ENCODE measurements at places on chromosomes 12 and 14.

GRCh38 chr12:12613344-12613743, 1.7 kb downstream of the CREBL2 start:
- no peak for DNase-seq

DNA sequence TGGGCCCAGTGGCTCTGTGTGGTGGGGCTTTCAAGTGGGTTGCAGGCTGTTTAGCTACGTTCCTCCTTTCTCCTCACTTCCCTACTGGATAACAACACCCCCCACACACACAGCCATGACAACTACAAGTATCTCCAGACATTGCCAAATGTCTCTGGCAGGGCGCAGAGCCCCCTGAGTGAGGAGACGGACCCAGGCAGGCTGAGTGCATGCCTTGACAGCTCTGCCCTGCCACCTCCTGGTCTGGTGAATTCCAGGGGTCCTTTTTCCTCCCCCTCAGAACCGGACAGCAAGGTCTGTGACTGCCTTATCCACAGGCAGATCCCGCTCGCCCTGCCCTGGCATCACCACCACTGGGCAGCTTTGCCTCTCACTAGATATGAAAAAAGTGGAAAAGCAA, 276.5 kb downstream of the TMEM132C start:
- DNase-seq, result no peak

- DNase-seq, result no peak
Observed at GRCh38 chr12:92437452-92437851, 265.3 kb upstream of the PLEKHG7 start.

GRCh38 chr14:97267509-97267908, 470.3 kb downstream of the VRK1 start:
- DNase-seq, result no peak

- DNase-seq, result no peak
Observed at GRCh38 chr14:100341301-100342031, 18.3 kb downstream of the SLC25A47 start.

GRCh38 chr14:58746261-58746660, 108.5 kb downstream of the DACT1 start:
- no peak for DNase-seq

DNA sequence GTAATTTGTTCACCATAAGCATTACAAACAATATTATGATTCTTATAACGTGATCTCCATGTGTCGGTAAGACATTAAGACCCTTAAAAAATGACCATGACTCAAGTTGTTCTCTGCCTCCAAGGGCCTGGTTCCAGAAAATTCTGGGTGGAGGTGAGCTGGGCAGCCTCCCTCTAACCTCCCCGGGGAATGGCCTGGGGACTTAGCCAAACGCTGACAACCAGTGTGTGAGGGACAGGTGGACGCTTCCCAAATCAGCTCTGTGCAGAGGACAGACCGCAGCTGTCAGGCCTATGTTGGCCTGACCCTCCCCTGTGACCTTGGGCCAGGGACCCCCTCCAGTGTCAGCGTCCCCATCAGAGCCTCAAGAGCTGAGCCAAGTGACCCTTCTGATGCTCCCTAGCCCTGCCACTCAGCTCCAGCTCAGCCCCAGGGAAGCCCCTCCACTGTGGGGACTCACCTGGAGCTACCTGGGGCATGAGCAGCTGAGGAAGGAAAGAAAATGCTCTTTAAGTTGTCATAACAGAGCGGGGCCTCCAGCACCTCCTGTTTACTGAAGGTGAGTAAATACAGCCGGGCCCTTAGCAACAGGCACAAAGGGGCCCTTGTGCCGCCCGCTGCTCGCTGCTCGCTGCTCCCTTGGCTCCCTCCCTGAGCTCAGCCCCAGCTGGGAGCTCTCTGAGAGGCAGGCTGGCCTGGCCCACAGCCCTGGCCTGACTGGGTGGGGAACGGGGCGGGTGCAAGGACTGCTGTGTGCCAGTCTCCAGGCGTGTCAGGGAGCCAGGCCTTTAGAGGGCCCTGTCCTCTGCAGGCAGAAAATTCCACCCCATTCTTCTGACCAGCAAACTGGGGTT, 116.6 kb downstream of the CALM1 start:
- peak; percentile 35 for DNase-seq

DNA sequence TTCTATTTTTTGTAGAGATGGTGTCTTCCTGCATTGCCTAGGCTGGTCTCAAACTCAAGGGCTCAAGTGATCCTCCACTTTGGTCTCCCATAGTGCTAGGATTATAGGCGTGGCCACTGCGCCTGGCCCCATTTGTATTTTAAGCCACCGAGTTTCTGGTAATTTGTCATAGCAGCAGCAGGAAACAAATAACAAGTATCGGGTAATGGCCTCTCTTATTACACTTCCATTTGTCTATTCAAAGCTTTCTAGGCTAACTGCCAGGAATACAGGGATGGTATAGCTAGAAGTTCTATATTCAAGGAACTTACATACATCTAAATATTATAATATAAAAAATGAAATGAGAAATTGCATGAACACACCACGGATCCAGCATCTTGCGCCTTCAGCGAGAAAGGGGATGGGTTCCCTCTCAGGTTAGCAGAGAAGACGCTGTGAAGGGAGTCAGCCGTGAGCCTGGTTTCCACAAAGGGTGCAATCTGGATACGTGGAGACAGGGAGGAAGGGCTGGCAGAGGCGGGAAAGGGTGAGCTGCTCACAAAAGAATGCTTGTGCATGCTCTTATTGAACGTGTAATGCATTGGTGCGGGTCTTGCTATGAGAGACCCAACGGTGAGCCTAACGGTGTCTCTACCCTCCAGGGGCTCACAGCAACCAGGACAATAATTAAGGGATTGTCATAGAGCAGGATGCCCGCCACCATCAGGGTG, 9.5 kb downstream of the BDKRB1 start:
- no peak for DNase-seq

- no peak for DNase-seq
Observed at GRCh38 chr12:93563807-93564538, 8.5 kb upstream of the SOCS2 start.

DNA sequence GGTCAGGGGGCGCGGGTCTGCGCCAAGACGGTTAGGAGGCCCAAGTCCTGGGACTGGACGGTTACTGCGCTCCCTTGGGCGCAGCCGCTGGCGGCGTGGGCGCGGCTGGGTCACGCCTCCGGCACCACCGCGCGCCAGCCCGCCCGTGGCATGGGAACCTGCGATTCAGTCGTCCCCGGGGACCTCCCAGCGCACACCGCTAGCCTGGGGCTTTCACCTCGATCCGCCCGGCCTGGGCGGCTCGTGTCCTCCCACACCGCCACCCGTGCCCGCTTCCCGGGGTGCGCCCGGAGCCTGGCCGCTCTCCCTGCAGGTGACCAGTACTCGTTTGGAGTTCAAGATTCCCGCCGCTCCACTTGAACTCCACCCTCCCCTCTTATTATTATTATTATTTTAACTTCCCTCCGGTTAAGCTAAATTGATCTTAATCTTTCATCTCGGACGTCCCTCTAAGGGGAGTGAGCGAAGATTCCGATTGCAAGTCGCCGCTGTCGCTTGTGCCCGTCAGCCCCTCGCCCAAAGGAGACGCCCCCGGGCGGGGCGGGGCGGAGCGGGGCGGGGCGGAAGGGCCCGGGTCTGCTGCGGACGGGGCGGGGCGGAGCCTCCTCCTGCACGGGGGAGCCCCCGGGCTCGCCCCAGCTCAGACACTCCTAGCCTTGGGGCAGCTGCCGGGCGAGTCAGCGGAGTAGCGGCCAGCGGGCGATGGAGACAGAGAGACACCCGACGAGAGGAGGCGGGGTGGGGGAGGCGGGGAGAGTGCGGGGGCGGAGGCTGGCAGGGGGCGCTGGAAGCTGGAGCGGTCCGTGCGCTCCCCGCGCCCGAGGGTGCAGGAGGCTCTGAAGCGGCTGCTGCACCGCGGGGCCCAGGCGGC, at the start of gene KCNMB4:
Gene KCNMB4, plus strand, starts transcription at position 643 of the 871 bp plus-strand sequence. CDS start 445 bp downstream, outside the sequence.
- peak; percentile 92 for DNase-seq

DNA sequence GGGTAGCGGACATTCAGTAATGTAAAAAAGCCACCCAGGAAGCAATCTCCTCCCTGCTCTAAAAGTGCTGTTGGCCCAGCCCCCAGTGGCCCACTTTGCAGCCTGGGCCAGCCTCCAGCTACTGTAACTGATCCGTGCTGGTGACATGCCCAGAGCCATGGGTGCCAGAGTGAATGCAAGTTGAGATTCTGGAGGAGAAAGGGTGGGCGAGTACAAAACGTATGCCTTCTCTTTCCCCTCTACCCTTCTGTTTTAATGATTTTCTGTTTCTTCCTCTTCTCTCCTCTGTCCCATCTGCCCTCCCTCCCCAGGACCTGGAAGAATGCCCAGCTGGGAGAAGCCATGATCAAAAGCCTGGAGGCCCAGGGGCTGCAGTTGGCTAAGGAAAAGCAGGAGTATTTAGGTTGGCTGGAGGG, 16.9 kb downstream of the PLEKHD1 start:
- DNase-seq, result no peak

- DNase-seq, result no peak
Observed at GRCh38 chr12:129937426-129937825, 33.6 kb upstream of the TMEM132D start.

GRCh38 chr12:100359248-100359647, 2.4 kb downstream of the SLC17A8 start:
- DNase-seq, result no peak

GRCh38 chr14:78135450-78135891, 34.7 kb upstream of the NRXN3 start:
- DNase-seq, result no peak

GRCh38 chr14:21066882-21067502, 3.1 kb upstream of the ARHGEF40 start:
- DNase-seq, result no peak

DNA sequence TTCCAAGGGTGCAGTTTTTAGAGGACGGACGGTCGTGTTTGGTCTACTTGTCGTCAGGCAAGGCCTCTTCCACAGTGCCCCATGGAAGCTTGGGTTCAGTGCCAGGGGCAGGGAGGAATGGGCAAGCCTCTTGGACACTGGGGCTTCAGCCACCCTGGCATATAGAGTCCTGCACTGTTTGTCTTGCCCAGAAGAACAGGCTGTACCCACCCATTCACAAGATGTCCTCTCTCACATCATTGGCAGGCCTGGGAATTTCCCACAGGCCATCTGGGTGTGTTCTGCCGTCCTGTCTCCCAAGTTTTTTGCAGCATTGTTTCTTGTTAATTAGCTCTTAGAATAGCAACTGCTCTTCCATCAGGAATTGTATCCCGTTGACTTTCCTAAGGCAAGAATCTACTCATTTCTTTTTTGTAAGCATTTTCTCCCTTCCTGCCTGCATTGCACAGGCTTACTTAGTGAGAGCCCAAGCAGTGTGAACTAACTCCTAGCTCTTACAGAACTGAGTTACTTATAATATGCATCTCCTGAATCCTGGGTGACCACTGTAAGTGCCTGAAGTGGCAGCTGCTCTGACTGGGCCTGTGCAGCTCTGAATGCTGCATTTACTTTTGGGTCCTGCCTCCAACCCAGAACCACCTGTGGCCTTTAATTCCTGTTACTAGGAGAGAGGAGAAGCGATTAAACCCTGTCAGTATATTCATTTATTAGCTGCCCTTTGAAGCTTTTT, 149.4 kb upstream of the HIF1A start:
- no peak for DNase-seq

Measured in nephron progenitor cell (in vitro differentiated cells).